ENCODE measurements at places on chromosomes 4 and X.

- DNase-seq = no peak
Measured at GRCh38 chr4:38071801-38072431, 111.7 kb downstream of the PTTG2 start.

GRCh38 chr4:20337261-20337664 is 85.6 kb downstream of the SLIT2 start:
- DNase-seq = no peak

GRCh38 chr4:81632581-81633299 is 161.0 kb upstream of the RASGEF1B start:
- DNase-seq = no peak

GRCh38 chrX:33194289-33194688 is 17.1 kb downstream of the DMD start:
- DNase-seq = no peak

DNA sequence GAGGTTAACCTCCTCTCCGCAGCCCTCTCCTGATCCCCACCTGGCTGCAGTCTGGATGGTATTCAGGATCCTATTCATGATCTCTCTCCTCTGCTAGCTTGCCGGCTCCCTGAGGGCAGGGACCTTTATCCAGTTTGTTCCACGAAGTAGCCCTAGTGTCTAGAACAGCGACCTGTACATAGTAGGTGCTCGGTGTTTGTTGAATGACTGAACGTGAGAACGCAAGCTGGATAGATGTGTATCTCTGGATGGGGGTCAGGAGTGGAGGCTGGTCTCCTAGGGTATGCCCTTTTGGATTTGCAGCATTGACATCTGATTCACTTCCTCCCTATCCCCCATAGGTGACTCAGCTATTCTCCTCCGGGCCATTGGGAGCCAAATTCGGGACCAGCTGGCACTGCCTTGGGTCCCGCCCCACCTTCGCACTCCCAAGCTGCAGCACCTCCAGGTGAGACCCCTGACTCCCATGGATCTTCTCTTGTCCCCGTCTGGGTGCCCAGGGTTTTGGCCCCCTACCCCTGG is 7.3 kb downstream of the CCDC22 start:
- no peak for DNase-seq

DNA sequence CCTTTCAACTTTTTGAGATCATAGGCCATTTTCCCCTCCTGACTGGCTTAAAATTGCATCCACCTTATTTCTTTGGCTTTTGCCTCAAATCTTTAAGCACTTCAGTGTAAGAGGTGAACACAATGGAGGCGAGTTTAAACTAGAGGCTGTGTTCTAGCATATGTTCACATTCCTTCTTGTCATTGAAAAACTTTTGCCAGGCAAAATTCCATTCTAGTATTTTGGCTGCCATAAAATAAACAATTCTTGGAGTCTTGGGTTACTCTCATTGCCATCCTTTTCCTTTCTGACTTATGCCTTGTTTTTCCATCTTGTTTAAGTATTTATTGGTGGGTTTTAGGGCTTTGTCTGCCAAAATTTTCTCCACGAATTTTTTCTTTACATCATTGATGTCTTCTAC is 137.3 kb upstream of the ANXA10 start:
- no peak for DNase-seq

DNA sequence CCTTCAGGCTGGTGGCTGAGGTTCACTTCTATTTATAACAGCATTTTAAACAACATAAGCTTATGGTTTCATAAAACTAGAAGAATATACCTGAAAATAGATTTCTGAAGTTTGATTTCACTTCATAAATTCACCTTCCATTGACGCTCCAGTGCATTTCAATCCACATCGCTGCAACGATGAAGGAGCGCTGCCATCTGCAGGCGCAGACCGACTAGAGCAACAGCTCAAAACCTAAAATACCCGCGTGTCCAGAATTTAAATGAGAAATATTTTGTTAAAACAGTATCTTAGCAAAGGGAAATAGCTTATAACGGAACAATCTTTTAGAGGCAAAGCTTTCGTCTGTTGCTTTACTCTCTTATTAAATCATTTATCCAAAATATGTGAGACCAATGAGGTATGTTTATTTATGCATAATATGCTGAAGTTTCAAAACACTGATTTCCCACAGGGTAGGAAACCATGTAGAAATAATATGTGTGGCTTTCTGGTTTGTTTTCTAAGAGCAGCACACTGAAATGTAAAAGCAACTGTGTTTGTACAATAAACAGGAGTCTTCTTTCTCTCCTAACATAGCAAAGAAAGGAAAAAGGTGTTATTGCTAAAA is 816.4 kb upstream of the FRG1 start:
- no peak for DNase-seq

DNA sequence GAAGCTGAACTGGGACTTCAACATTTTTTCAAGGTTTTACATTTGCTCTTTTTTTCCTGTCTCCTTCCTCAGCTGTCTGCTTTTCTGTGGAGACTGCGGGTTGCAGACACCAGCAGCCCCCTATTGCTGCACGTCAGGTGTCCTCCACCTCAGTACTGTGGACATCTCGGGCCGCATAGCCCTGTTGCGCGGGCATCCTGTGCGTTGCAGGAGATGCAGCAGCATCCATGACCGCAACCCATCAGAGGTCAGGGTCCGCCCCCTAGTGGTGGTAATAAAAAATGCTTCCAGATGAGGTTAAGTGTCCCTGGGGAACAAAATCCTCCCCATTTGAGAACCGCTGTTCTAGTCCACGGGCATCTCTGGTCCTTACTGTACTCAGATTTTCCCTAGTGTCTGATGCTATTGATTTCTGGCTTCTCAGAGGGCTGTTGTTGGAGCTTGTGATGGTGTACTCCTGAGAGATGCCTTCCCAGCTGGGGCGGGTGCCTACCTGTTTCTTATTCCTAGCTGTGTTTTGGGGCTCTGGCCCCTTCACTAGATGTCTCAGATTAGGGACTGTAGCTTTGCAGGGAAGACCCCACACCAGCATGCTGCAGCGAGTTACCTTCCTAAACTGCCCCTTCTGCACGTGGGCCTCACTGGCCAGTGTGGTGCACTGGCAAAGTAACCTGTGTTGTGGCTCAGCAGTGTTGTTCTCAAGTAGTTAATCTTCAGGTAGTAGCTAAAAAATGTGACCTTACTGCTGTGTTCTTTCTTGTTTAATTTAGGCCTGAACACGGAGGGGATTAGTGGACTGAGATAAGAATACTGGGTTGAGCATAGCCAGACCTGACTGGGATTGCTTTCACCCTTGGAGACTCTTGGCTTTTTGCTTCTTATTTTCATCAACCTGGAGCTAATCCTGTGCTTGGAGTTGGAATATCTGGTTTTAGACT is 28.2 kb downstream of the NSD2 start:
- peak; percentile 65 for DNase-seq

GRCh38 chr4:73608689-73609594 is 11.3 kb downstream of the RASSF6 start:
- DNase-seq = no peak

Data from GM18507 (cell line).